ENCODE measurements at places on chromosomes 1 and 21.

- no peak for DNase-seq
These were observed 15.0 kb upstream of the F5 start for GRCh38 chr1:169601096-169601881.

- no peak for DNase-seq
These were observed 61.4 kb downstream of the BRINP3 start for GRCh38 chr1:190416239-190416638.

DNA sequence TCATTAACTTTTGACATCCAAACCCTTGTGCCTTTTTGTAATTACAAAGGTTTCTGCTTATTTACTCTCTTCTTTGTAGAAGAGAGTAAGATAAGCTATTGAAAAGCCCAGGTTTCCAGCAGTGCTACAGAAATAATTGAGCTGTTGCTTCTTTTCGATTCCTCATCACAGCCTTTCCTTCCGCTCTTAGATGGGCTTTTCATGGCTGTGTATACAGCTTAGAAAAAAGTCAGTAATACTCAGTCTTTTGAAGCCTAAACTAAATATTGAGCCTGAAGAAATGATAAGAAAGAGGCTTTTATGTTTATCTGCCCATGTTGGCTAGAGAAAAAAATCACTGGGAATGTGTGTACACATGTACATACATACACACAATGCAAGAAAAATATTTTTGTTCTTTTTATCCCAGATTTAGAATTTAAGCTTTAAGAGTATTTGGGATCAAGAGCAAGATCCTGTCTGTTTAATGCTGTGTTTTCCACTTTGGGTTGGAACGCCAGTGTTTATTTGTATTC is 172.4 kb downstream of the VPS13D start:
- DNase-seq, result no peak

GRCh38 chr1:2833454-2834145 is 32.1 kb upstream of the TTC34 start:
- no peak for DNase-seq

DNA sequence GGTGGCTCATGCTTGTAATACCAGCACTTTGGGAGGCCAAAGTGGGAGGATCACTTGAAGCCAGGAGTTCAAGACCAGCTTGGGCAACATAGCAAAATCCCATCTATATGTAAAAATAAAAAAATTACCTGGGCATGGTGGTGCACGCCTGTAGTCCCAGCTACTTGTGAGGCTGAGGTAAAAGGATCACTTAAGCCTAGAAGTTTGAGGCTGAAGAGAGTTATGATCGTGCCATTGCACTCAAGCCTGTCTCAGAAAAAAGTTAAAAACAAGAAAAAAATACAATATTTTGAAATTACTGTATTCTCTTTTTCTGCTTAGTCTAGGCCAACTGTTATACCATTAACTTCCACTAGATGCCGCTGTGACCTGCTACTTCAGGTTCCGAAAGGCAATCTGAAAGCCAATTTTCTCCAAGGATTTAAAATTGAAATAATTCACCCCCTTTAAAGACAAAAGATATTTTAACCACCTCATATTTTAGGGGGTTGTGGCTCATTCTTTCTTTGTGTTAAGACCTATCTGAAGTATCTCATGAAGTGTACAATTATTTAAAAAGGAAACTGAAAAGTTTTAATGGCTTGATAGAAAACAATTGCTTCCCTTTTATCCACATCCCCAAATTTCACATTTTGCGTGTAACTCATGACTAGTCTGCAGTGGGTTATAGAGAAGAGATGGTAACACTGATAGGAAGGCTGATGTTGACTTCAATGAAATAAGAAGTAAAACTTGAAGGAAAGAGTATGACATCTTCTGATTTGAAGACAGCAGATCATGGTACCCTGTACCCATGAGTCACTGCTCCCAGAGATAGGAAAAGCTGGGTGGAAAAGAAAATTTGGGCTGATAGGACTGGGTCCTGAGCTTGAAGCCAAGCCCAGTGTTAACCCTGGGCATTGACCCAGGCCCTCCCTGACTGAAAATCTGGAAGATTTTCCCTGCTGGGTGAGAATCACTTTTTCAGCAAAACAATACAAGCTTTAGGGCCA is 24.4 kb upstream of the CLDN14 start:
- DNase-seq, result peak; percentile 13

GRCh38 chr1:15090373-15090772 is 63.2 kb upstream of the TMEM51 start:
- peak; percentile 52 for DNase-seq

- DNase-seq, result peak; percentile 71
These were observed 648 bp downstream of the S100PBP start for GRCh38 chr1:32817815-32818786.

- no peak for DNase-seq
These were observed 128.2 kb downstream of the KCNN3 start for GRCh38 chr1:154741741-154742495.

DNA sequence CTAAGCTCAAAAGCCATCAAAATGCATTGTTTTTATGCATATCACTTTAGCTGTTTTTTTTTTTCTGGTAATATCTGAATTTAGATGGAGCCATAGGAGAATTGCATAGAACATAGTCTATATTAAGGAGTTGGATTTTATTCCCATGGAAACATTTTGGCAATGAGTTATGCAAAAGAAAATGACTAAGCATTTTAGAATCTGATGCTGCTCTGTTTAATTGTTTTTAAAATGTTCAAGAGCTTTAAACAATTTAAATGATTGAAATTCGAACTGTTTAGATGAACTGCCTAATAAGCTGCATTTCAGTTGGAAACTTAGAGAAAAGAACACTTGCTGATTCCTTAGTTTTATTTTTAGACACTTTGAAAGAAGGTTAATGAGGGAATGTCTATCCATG is 1531.5 kb upstream of the B3GALT2 start:
- DNase-seq, result no peak

DNA sequence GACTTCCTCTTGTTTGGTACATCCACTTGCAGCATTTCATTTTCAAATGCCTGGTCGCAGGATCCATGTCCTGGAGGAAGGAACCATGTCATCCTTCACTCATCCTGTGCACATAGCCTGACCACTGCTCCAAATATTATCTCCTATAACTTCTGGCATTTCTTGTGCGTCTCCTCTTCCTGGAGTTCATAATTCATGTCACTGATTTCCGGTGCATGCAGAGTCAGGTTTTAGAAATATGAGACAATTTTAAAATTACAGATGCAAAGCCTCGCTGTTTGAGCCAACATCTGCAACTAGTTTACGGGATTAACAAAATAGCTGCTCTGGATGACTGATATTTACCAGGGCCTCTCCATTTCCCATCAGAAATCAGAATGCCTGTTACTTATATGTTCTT is 268.1 kb downstream of the DNM3 start:
- no peak for DNase-seq

DNA sequence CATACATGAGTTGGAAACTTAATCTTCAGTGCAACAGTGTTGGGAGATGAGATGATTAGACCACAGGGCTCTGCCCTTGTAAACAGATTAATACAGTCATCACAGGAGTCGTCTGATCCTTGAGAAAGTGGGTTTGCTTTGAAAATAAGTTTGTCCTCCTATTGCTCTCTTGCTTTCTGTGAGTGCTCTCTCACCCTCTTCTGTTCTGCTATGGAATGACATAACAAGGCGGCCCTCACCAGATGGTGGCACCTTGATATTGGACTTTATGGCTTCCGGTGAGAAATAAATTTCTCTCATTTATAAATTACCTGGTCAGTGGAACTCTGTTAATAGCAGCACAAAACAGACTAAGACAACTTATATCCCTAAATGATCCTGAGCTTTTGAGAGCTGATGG is 353.6 kb downstream of the BRINP3 start:
- DNase-seq, result no peak

DNA sequence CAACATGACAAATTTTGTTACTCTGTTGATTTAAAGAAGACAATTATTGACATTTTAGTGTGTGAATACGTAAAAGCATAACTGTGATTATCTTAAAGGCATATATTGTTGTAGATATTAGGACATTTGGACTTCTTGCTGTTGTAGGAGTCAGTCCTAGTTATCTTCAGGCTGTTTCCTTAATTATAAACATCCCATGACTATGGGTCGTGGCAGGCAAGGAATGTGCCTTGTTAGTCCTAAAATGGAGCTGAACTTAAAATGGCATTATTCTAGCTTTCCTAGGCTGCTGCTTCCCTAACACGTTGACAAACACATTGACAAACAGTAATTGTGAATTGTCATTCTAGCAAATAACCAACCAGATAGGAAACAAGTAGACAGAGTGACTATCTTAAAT is 4.4 kb upstream of the MPZL1 start:
- DNase-seq, result no peak

- DNase-seq, result no peak
These were observed 250.1 kb upstream of the FMN2 start for GRCh38 chr1:239841631-239842030.

GRCh38 chr21:38869946-38870345 is 64.2 kb downstream of the ETS2 start:
- no peak for DNase-seq

- no peak for DNase-seq
These were observed 42.0 kb downstream of the CDC14A start for GRCh38 chr1:100394285-100394684.

GRCh38 chr1:24745711-24746413 is 615 bp downstream of the CLIC4 start:
- no peak for DNase-seq

GRCh38 chr1:8154621-8155052 is 128.5 kb upstream of the ERRFI1 start:
- no peak for DNase-seq

DNA sequence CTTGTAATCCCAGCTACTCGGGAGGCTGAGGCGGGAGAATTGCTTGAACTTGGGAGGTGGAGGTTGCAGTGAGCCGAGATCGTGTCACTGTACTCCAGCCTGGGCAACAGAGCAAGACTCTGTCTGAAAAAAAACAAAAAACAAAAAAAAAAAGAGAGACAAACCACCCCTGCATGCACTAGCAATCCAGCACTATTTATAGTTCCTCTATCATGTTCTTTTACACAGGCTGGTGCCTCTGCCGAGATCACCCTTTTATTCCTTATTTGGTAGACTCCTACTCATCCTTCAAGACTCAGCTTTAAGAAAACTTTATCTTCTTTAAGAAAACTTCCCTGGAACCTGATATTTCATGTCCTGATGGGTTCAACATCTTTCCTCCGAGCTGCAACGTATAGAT is 10.8 kb downstream of the FMO5 start:
- no peak for DNase-seq

DNA sequence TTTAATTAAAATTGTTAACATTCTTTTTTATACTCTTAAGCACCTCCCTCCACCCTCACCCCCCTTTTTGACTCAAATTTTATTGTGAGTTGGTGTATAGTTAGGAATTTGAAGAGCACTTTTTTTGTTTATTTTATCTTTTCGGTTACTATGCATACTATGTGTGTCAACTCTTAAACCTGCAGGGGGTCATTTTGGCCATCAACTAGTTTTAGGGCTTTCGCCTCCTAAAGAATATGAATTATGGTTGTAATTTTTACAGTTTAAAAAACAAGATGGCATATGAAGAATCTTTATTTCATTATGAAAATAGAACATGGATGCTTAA is 9.7 kb downstream of the BACH1 start:
- DNase-seq, result no peak

GRCh38 chr1:3369446-3370076 is 84.9 kb upstream of the ARHGEF16 start:
- no peak for DNase-seq

DNA sequence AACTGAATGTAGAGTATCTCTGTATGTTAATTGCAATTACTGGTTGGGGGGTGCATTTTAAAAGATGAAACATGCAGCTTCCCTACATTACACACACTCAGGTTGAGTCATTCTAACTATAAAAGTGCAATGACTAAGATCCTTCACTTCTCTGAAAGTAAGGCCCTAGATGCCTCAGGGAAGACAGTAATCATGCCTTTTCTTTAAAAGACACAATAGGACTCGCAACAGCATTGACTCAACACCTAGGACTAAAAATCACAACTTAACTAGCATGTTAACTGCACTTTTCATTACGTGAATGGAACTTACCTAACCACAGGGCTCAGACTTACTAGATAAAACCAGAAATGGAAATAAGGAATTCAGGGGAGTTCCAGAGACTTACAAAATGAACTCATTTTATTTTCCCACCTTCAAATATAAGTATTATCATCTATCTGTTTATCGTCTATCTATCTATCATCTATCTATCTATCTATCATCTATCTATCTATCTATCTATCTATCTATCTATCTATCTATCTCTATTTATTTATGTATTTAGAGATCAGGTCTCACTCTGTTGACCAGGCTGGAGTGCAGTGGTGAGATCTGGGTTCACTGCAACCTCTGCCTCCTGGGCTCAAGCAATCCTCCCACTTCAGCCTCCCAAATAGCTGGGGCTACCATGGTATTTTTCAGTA is 47.8 kb downstream of the CHML start:
- DNase-seq, result no peak

- DNase-seq, result no peak
These were observed 101.4 kb downstream of the CC2D1B start for GRCh38 chr1:52264530-52265115.

DNA sequence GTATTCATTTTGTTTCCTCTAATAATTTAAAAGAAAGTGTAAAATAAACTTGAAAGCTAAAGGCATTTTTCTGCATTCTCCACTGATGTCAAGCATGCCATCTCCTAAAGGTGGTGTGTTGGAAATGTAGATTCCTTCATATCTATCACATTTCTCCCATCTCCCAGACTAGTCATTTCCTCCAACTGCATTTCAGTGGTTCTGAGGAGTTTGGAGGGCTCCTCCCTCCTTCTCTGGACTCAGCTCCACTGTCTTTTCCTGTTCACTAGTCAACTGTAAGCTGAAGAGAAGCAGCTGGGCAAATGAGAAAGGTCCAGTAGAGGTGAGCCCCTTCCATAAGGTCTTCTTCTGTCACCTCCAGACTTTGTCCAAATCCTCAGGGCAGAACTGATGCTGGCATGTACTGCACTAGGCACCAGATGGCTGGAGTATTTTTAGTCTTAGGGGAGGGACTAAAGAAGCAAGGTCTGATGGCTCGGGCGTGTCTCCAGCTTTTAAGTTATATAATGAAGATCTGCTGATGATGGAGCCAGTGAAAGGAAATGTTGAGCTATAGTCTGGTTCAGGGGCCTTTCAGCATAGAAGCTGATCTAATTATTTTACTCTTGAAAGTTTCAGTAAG is 186.1 kb downstream of the NTNG1 start:
- DNase-seq, result no peak

DNA sequence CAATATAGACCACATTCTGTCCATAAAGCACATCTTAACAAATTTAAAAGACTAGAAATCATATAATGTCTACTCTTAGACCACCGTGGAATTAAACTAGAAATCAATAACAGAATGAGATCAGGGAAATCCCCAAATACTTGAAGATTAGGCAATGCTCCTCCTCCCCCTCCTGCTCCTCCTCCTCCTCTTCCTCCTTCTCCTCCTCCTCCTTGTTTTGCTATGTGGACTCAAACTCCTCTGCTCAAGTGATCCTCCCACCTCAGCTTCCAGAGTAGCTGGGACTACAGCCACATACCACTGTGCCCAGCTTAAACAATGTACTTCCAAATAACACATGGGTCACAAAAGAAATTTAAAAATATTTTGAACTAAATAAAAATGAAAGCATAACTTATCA is 134.2 kb downstream of the GRIK3 start:
- DNase-seq, result no peak

- no peak for DNase-seq
These were observed 234.9 kb downstream of the NPHP4 start for GRCh38 chr1:5757187-5757805.
